ENCODE measurements at places on chromosomes 16 and 17.

GRCh38 chr16:50252082-50252611 is 14.2 kb upstream of the ADCY7 start:
- DNase-seq, result no peak

GRCh38 chr17:14986127-14986526 is 279.0 kb downstream of the PMP22 start:
- peak; percentile 15 for DNase-seq

DNA sequence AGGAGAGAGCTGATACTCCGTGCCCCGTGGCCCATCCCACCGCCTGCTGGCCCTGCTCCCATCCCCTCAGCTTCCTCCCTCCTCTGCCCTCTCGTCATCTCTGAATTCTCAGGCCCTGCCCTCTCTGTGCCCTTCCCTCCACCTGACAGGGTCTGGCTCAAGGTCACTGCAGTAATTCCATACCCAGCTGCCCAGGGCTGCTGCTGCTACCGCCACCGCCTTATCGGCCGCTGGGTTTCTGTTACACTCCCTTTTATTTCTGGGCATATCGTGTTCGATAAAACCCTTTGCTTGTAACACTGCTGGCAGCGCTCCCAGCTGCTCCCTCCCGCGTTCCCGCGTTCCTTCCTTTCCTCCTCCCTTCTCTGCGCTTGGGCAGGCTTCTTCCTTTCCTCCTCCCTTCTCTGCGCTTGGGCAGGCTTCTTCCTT is 1.2 kb downstream of the EPN3 start:
- DNase-seq, result peak; percentile 28

DNA sequence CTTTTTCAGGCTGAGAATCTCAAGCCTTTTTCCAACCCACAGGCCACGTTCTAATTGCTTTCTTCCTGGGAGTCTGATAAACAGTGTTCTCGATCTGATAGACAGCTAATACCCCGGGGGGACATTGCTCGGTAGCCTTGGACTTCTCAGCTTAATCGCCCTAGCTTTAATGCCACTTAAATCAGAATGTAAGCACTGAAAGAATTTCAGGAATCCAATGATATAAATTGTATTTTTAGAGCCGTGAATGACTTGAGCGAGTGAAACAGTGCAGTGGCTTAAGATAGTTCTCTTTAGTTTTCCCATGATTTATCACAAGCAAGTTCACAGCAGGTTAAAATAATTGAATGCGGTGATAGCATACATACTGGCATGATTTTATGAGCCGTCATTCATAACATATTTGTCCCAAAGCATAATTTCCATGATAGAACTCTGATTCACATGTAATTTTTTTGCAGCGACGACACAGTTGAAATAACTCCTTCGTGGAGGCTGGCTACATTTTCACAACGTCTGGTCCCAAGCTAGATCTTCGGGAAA is 116.1 kb upstream of the MYOCD start:
- DNase-seq, result peak; percentile 63

GRCh38 chr17:44522883-44523671 is 19.9 kb upstream of the GPATCH8 start:
- peak; percentile 70 for DNase-seq

DNA sequence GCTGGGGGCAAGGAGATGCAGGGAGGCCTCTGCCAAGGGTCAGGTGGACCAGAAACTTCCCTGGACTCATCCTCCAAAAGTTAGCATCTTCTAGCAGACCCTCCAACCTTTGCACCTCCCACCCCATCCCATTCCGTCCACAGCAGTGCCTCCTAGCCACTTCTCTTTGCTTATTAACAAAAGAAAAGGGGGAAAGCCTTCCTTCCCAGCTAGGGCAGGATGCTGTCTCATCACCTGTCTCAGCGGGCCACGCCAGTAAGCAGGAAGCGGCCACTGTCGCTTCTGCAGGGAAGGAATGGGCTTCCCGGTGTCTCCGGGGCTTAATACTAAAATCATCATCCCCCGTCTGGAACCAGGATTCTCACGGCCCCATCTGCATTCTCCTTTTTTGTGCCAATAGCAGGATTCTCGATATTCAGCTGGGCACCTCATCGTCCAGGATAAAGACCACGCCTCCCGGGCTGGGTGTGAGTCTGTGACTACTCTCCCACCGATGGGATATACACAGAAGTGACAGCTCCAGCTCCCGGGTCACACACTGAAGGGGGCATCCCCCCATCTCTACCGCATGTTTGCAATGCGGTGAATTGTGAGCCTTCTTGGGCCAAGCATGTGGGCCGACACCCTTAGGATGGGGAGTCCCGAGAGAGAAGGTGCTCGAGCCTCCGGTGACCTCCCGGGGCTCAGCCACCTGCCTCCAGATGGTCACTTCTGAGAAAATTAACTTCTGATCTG is 15.5 kb upstream of the RBFOX3 start:
- DNase-seq, result no peak

GRCh38 chr17:63685041-63685440 is 14.9 kb downstream of the LIMD2 start:
- no peak for DNase-seq

DNA sequence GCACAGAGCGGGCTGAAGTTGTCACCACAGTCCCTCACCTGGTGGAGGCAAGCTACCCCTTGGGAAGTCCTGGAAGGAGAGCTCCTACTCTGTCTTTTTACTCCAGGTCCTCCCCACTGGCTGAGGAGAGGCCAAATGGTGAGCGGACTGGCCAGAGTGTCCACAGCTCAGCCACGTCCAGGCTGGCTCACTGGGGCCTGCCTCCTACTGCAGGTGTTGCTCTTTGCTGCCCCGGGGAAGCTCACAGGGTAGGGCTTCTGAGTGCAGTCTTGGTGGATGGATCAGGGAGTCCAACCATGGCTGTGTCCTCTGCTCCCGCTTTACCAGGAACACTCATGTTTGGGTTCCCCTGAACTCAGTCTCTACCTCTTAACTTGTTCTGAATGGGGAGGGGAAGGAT is 2.7 kb downstream of the B9D1 start:
- no peak for DNase-seq

DNA sequence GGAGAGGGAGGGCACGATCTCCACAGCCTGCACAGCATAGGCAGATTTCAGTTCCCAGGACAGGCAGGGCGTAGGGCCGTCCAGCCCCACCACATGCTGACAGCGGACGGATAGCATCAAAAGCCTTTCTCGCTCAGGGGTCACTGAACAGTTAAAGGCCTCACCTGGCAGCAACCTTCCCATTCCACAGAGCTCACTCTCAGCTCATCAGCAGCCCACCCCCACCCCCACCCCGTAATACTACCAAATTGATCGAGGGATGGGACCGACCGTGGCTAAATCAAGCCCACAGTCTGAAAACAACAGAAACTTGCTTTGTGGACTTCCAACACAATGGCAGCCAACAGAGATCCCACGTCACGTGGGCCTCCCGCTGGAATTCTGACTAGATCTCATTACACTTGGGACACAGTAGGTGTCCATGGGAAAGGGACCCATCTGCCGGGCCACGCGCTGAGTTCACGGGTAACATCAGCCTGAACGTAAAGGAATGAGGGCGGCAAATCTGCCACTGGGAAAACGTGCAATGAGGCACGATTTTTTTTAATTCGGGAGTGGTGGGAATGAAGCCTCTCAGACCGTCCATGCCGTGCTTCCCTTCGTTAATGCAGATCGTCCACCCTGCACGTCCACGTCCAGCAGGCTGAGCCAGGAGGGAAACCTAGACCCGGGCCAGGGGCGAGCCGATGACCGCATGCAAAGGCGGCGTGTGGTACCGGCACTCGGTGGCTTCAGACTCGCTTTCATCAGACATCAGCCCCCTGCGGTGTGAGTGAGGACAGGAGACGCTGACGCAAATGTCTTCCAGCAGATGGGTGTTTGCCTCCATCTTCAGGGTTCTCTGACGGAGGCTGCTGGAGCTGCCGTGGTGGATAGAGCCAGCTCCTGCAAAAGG is 92.1 kb downstream of the TBC1D16 start:
- no peak for DNase-seq

DNA sequence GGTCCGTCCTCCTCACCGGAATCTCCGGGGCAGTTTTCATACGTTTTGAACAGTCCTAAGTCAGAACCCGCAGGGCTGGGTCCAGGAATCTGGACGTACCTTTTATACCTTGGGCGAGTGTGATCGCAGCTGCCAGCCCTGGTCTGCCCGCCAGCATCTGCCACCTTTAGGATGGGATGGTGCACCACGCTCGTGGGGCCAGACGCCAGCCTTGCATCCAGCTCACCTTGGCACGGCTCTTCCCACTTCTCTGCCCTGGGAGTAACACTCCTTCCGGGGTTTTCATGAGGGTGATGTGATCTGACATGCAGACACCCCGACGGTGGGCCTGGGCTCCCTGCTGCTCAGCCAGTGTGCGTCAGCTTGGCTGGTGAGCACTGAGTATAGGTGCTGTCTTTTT is 66.6 kb upstream of the ZNF469 start:
- DNase-seq, result no peak

GRCh38 chr17:82915010-82915756 is 75.4 kb upstream of the ZNF750 start:
- no peak for DNase-seq

- DNase-seq, result peak; percentile 45
These were observed 34.8 kb downstream of the TIMM22 start for GRCh38 chr17:1031711-1032110.

DNA sequence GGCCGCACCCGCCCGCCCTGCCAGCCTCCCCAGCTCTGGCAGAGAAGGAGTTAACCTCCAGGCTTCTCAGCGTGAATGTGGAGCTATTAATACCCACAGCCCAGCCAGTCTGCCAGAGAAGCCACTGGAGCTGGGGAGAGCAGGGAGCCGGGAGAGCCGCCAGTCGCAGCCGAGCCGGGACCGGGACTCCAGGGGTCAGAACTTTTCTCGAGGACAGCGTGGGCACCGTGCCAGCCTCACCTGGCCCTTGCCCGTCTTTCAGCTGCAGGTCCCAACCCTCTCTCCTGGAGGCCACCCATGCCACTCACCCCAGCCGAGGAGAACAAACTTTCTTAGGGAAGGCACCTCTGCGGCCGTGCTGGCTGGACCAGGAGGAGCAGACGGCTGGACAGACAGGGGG is 33.8 kb upstream of the SBK1 start:
- DNase-seq, result peak; percentile 26

DNA sequence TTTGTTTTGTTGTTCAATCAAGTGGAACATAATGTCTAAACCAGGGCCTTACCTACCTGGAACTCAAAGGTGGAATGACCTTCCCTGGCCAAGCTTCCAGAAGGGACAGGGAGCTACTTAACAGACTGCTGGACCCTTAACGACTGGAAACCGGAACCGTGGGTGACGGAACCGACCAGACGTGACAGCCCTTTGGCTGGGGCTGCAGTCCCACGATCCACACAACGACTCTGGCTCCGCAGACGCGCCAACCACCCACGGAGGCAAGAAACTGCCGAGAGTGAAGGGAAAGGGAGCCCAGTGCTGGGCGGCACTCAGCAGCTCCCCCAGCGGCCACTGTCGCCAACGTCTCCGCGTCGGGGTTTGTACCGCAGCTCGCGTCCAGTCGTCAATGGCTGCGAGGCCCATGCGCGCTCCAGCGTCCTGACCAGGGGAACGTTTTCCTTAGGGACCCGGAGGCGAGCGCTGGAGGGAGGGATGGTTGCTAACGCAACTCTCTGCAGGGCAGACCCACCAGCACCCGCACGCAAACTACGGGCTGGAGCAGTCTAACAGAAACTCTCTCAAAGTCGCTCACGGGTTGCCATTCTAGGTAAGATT is 5.5 kb upstream of the KIF22 start:
- DNase-seq, result peak; percentile 57

- DNase-seq, result no peak
These were observed 71.0 kb downstream of the CMC2 start for GRCh38 chr16:80935691-80936090.

GRCh38 chr16:50531901-50532300 is 16.3 kb upstream of the NKD1 start:
- no peak for DNase-seq

- DNase-seq, result no peak
These were observed 17.3 kb downstream of the RFFL start for GRCh38 chr17:35046245-35046644.

All from iris pigment epithelial cell (primary cell).